ENCODE measurements at places on chromosomes 7 and 10.

- no peak for DNase-seq
Measured at GRCh38 chr7:156684661-156685060, 44.1 kb downstream of the RNF32 start.

DNA sequence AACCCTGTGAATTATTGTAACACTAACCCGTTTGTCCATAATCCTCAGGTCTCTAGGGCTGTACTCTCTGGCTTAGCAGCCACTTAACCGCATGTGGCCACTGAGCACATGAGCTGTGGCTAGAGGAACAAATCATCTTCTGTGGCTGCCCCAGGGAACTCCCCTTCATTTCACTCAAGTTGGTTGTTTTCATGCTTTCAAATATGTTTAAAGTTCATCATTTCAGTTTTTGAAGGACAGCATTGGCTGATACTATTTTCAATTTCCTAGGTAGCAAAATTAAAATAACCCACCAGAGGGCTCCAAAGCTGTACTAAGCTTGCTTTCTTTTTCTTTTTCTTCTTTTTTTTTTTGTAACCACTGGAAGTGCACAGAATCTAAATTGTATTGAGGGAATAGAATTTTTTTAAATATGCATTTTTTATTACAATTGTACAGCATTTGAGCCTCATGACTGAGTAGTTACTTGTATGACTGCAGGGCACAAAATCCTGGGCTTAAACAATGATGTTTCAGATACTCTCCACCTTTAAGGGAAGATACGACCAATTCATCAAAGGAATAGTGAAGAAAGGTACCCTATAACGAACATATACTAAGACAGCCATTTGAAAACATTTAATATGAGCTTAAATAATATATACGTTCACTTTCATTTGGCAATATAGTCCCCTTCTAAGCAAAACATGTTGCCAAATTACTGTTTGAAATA lies 38.6 kb downstream of the MRC1 start:
- no peak for DNase-seq

GRCh38 chr7:102295346-102296178 lies 8.9 kb downstream of the SH2B2 start:
- no peak for DNase-seq

GRCh38 chr10:70599319-70599718 lies 3.2 kb downstream of the PRF1 start:
- DNase-seq = no peak

DNA sequence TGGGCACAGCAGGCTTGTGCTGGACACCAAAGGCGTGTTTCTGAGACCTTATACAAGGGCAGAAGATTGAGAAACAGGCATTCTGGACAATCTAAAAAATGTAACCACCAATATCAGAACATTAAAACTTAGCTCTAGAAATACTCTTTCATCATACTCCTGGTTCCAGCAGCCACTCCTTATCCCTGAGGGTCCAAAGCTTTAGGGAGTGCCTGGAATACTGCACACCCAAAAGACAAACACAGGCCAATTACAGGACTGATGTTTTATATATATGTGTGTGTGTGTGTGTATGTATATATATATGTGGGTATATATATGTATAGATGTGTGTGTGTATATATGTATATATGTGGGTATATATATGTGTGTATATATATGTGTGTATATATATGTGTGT lies 39.6 kb downstream of the FAM171A1 start:
- no peak for DNase-seq

- DNase-seq = no peak
Measured at GRCh38 chr10:104276192-104276591, 7.2 kb downstream of the GSTO2 start.

DNA sequence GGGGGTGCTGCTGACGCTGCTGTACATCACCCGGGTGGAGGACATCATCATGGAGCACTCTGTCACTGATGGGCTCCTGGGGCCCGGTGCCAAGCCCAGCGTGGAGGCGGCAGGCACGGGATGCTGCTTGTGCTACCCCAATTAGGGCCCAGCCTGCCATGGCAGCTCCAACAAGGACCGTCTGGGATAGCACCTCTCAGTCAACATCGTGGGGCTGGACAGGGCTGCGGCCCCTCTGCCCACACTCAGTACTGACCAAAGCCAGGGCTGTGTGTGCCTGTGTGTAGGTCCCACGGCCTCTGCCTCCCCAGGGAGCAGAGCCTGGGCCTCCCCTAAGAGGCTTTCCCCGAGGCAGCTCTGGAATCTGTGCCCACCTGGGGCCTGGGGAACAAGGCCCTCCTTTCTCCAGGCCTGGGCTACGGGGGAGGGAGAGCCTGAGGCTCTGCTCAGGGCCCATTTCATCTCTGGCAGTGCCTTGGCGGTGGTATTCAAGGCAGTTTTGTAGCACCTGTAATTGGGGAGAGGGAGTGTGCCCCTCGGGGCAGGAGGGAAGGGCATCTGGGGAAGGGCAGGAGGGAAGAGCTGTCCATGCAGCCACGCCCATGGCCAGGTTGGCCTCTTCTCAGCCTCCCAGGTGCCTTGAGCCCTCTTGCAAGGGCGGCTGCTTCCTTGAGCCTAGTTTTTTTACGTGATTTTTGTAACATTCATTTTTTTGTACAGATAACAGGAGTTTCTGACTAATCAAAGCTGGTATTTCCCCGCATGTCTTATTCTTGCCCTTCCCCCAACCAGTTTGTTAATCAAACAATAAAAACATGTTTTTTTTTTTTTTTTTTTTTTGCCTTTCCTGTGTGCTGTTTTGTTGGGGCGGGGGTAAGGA lies 55.8 kb downstream of the TSPAN15 start:
- no peak for DNase-seq

DNA sequence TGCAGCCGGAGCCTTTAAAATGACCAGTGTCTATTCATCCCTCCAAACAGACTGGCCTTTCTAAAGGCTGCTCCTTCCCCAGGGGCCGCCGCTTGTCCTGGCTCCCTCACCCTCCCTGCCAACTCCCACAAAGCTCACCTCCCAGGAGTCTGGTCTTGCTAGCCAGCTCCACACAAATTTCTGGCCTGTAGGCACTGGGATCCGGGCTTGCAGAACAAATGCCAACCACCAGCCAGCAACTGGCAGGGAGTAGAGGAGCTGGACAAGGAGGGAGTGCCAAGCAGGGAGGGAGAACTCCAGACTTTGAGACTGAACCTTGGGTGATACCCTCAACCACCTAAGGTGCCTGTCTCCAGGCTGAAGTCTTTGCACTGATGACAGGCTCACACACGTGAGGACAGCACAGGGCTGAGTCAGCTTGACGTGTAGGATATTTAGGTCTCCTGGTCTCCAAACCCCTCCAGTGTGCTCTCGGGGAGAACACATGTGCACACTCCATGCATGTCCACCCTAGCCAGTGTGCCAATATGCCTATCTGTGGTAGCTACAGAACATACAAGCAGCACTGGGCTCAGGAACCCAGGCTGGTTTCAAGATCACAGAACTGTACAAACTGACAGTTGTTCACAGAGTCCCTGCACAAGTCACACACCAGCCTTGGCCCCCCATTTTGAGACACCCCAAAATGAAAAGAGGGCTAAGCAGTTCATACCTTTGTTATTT lies 6.0 kb downstream of the PAX2 start:
- no peak for DNase-seq

- DNase-seq = no peak
Measured at GRCh38 chr7:101233907-101234547, 3.6 kb downstream of the CLDN15 start.

GRCh38 chr10:79459243-79459642 lies 13.8 kb upstream of the ZCCHC24 start:
- no peak for DNase-seq

DNA sequence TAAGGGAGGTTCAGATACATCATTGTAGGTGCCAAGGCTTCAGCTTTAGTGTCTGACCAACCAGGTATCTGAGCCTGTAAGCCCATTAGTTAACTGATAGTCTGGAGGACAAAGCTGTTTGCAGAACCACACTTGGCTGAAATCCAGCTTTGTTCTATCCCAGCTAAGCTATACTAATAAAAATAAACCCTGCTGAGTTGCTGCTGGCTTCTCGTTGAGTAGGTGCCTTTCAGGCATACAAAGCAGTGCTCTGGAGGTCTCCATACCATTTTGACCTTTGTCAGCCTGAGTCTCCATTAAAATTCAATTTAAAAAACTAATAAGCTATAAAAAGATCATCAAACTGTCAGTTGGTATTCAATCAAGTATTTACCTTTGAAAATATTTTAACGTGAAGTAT lies 22.0 kb downstream of the CDCA7L start:
- no peak for DNase-seq

GRCh38 chr7:90611115-90611514 lies 15.0 kb downstream of the CDK14 start:
- DNase-seq = no peak

GRCh38 chr10:131116216-131116990 lies 195.1 kb downstream of the TCERG1L start:
- no peak for DNase-seq

DNA sequence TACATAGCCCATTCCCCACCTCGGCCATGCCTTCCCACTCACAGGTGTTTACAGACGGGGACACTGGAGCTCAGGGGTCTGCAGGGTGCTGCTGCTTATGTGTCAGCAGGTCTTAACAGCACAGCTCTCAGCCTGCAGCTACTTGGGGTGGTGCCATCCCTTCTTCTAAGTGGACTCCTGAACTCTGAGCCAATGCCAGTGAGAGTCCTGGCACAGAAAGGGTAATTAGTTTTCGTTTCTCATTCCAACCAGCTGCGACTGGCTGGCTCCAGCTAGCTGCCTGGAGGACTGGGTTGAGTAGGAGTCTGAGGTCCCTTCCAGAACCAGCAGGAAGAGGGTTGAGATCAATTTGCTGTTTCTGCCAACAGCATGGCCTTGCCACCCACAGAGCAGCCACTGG lies 88.3 kb upstream of the AGK start:
- DNase-seq = no peak

DNA sequence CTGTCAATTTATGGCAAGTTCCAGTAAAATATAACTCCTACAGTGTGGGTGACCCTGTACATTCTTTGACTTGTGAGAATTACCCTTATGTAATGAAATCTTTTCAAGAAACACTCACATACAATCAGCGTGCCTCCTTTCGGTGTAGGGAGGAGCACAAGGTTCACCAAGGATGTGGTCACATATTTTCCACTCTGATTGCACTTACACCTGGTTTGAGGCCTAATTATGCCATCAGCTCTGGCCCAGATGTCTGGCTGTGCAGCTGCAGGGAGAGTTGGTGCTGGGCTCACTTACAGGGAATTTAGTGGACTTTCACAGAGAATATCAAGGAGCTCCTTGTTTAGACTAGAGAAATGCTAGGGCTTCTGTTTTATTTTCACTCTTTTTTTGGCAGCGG lies 146.0 kb upstream of the STEAP4 start:
- no peak for DNase-seq

DNA sequence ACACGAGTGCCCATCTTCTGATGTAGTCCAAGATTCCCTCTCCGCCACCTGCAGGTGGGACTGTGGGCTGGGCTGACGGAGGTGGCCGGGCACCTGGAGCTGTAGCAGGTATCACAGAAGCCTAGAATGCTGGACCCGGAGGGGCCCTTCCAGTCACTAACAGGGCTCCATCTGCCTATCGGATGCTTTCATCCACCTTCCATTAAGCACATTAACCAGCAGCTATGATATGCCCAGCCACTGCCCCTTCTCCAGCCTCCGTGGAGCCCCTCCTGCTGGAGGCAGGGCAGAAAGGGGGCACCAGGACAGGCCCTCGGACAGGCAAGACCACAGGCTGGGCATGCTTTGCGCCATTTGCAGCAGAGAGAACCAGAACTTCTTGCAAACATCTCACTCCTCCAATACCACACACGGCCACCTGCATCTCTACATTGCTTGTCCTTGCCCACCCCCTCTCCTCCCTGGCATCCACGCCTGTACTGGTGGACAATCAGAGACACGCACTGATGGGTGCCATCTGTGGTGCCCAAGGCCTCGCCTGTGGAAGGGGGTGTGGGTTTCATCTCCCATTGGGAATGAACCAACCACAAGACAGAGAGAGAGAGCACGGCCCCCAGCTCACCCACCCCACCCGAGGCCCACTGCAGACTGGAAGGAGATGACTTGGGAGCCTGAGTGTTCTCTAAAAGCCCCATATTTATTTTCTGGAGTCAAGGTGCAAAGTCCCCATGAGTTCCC lies 16.8 kb downstream of the PRKAG2 start:
- no peak for DNase-seq

DNA sequence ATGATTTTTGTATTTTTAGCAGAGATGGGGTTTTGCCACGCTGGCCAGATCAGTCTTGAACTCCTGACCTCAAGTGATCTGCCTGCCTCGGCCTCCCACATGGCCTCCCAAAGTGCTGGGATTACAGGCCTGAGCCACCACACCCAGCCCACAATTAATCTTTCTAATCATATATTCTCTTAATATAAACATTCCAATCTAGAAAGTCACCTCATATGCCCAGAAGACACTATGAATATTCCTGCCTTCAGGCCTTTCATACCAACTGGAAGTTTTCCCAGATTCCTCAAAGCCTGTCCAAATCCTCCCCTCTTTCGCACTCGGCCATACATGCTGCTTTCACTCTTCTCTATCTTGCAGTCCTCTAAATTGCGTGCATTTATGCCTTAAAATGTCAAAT lies 32.6 kb downstream of the PDZD8 start:
- peak; percentile 25 for DNase-seq

- DNase-seq = peak; percentile 74
Measured at GRCh38 chr10:12707461-12708185, 293.9 kb downstream of the CCDC3 start.

DNA sequence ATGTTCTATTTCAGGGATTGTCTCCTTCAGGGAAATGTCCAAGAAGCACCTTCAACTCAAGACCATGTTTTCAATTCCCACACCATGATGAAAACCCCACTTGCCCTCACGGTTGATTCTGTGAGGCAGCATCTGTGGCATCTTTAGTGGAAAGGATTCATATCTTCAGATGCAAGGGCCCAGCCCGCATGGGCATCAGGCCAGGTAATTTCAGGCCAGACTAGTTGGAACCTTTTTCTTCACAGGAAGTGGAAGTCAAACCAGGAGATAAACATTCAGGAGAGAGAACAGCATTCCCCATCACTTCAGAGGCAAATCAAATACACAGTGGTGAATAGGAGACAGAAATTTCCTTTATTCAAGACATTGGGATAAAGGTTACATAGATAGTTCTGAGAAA lies 88.8 kb downstream of the JCAD start:
- no peak for DNase-seq

- DNase-seq = no peak
Measured at GRCh38 chr10:130053561-130053960, 57.1 kb downstream of the C10orf143 start.

- no peak for DNase-seq
Measured at GRCh38 chr7:155796381-155797261, 15.6 kb downstream of the SHH start.

DNA sequence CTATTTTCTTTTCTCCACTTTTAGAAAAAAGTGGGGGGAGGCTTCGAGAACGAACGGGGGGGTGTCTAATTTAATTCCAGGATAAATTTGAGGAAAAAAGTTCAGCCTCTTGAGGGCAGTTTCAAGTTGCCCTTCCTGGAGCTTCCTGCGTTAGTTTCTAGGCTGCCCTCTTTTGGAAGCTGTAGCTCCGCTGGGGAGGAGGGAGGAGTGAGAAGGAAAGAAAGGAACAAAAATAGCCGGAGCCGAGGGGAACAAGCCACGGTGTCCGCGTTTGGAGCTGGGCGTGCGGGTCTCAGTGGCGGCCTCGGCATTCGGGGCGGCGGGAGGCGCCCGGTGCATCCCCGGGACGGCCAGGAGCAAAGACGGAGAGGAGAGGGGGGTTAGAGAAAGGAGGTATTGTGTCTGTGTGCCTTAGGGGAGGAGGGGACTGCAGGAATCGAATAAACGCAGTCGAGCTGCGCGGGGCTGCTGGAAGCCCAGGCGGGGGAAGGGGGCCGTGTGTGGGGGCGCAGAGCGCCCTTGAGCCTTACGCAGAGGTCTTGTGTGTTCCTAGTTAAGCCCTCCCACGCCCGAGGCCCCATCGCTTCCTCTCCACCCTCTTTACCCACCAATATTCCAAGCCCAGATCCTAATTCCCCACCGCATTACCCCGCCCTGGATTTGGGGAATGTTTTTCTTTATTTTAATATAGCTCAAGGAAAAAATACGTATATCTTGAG lies 2.0 kb upstream of the TNRC18 start:
- peak; percentile 83 for DNase-seq
